ENCODE measurements at places on chromosomes 3 and 15.

DNA sequence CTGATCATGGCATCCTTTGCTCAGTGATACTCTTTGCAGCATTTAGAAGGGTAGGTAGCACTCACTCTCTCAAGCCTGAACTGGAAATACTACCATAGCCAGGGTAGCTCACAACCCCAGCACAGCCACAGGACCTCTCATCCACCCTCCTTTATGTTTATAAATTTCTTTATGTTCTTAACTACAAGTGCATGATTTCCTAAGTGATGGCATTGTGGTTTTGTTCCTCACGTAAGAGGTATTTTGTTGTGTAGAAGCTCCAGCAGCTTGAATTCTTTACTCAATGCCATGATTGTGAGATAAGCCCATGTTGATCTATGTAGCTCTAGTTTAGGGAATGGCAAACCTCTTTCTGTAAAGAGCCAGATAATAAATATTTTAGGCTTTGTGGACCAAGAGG lies 7.9 kb upstream of the RTP3 start:
- no peak for DNase-seq

DNA sequence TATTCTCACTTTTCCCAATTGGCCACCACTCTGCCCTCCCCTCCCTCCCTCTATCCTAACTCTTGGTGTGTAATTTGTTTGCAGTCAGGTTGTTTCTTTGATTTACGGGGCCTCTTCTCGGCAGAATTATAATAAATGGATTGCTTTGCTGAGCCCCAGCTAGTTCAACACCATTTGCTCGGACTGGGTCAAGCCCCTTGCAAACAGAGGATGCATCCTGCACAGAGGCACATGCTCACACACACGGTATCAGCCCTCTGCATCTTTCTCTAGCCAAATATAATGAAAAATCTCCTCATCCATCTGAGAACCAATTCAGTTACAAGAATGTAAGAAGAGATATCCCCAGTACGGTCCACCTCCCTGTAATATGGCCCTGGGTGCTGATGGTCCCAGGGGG lies 97.7 kb downstream of the EPHB1 start:
- no peak for DNase-seq

DNA sequence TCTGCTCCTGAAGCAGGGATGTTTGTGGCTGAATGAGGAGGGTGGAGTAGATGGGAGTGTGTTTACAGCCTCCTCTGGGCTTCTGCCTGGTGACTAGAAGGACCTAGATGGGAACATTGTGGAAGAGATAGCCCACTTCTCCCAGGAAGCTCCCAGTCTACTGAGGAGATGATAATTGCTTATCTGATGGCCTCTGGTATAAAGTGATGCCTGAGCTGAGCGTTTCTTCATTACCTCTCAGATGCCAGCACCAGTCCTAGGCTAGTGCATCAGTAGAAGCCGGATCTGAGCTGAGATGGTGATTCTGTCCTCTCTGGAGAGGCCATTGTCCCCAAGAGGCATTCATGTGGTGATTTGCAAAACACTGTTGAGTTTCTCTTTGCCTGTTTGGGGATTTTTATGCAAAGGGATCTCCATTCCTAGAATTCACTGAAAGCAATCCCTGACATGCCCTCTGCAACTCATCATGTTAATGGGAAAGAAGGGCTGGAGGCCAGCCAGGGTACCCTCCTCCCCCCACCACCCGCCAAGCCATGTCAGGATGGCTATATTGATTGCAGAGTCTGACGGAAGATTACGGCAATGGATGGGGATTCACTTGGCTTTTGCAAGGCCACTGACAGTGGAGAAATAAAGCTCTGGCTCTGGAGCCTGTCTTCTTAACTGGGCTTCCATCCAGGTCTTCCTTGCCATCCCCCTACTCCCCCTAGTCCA lies 166.4 kb upstream of the ROPN1 start:
- no peak for DNase-seq

GRCh38 chr3:156586905-156587759 lies 32.2 kb upstream of the SSR3 start:
- no peak for DNase-seq

DNA sequence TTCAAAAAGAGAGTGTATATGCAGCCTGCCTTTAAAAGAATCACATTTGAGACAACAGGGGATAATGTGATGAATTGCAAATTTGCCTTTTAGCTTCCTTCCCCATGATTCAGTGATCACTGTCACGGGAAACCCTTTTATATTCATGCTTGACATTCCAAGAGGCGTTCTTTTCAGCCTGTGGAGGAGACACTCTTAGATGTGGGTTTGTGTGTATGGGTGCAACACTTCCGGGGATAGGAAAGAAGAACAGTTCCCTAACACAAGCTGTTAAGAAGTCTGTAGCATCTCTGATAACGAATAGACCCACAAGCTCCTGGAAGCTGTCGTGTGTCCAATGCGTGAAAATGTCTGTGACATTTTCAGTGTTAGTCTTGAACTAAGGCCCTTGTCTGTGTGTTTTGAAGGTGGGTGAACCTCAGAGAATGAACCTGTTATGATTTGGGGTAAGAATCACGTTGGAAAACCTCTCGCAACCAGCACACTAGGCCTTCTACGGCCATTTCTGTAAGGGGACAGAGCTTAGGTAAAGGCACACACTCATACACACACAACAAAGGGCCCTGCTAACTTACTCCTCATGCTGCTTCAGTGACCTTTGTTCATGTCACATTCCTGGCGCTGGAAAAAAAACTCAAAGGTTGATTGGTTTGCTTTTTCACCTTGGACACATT lies 229.2 kb upstream of the ST8SIA2 start:
- no peak for DNase-seq

DNA sequence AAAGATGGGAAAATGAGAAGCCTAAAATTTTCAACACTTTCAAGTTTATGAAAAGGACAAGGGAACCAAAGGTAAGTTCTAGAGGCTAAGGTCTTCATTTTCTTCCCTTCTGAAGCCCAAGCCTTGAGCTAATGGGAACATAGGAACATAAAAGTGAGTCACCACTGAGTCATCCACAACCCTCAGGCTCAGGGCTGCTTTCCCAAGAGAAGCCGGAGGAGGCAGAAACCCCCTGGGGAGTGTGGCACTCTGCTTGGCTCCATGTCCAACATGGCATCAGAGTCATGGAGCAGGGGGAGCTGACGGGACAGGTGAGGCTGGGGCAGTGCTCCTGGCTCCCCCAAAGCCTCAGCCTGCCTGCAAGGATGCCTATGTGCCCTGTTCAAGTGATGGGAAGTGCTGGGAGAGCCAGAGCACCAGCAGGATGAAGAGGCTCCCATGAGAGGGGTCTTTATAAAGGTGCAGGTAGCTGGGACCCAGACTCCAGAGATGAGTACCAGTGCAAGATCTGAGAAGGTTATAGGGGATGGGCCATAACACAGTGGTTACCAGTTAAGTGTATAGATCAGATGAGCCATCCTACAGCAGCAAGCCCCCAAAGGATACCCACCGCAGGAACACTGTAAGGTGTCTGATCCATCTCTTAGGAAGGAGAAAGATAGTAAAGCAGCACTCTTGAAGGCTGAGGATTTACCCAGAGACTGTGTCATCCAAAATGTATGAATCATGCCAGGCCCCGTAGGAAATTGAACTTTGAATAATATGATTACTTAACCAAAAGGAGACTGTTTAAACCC lies 31.8 kb upstream of the RYR3 start:
- no peak for DNase-seq

DNA sequence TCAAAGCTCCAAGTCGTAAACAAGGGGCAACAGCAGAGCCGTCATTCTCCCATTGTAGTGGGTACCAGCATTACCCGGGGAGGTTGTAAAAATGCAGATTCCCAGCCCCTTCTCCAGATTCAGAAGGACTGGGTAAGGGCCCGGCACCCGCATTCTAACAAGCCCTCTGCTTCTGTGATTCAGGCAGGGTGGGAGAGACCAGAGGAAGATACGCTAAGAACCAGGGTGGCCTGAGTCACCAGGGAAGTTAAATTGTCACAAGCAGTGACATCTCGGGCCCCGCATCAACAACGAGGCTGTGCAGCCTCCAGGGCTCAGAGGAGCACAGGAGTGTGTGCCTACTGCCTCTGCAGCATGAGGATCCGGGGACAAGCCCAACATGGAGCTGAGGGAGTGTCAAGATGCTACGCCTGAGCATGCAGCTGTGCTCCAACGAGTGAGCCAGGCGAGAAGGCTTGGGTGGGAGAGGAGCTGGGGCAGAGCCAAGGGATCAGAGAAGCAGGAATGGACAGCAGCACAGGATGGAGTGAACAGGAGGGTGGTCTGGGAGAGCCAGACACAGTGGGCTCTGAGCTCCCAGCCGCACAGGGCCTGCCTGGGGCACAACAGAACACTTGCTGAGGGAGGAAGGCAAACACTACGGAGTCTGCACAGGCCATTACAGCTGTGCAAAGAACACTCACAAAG lies 68.5 kb downstream of the CPN2 start:
- DNase-seq = no peak

- no peak for DNase-seq
These were observed 1.3 kb downstream of the SACM1L start for GRCh38 chr3:45690336-45691035.

DNA sequence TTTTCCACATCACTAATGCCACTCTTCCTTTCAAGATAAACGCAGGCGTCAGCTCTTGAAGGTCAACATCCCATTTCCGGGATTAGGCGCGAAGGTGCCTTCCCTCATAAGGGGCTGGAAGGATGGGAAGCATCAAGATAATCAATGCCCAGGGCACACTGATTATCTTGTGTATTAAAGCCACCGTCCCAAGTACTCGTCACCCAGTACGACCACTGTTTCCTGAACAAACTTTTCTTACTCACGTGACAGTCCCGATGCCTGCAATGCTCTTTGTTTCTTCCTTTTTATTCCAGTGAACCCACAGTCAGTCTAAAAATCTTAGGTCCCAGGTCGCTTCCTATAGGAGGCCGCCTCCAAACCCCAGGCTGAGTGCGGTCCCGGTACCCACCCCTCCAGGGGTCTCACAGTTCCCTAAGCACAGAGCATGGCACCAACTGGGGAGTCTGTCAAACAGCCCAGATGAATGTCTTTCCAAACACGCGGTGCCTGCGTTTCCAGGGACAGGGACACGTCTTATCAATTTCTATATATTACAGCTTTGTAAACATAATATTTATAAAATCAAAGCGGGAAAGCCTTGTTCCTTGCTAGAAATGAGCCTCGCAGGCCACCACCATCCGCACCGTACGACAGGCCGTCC lies 589 bp downstream of the ANAPC13 start:
- DNase-seq = no peak

- DNase-seq = no peak
These were observed 45.9 kb downstream of the HES1 start for GRCh38 chr3:194181612-194182529.

DNA sequence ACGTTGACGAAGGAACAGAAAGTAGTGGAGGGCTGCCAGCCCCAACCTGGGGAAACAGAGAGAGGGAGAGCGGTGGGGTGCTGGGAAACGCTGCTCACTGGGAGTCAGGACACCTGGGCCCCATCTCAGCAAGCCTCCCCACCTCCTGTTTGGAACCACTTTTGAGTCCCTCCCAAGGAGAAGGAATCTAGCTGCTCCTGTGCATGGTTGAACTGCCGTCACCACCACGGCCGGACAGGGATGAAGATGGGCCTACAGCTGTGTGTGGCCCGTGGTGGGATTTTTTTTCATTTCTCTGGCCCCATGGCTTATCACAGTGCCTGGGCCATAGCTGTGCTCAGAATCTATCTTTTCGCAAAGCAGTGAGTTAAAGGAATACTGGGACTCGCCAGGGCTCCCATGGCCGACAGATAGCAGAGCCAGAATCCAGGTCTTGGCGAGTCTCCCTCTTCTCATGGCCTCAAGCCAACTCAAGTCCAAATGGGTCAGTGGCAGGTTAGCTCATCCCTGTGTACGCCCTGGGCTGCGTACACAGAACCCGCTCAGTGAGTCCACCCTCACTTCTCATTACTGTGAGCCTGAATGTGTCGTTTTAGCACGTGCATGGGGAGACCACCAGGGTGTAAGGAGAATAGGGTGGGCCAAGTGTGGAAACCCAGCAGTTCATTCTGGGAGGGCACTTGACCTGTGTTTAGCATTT lies 271.2 kb downstream of the FAM43A start:
- no peak for DNase-seq

DNA sequence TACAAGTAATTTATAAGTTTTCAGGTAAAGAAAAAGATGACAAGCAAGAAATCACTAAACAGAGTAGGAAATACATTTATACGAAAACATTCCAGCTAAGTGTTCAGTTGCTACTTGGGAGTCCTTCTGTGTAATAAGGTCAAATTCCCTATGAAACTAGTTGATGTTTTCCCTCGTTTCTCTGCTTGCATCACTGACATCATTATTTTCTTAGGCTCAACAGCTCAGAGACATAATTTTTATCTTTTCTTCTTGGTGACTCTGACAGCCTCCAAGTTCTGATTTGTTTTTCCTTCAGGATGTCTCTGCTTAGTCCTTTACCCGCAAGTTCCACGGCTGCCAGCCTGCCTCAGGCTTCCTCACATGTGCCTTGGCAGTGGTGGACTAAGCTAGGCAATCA lies 173.6 kb downstream of the P3H2 start:
- no peak for DNase-seq

GRCh38 chr15:92097474-92098178 lies 244.1 kb downstream of the SLCO3A1 start:
- DNase-seq = no peak

- DNase-seq = no peak
These were observed 550.7 kb upstream of the LMCD1 start for GRCh38 chr3:7950890-7951289.

GRCh38 chr15:29675791-29676301 lies 146.4 kb downstream of the TJP1 start:
- DNase-seq = no peak

- DNase-seq = no peak
These were observed 19.0 kb downstream of the NANOGP8 start for GRCh38 chr15:35066094-35066493.

- no peak for DNase-seq
These were observed 2.3 kb downstream of the INKA1 start for GRCh38 chr3:49805367-49805782.

GRCh38 chr3:4982773-4983738 lies 3.8 kb downstream of the BHLHE40 start:
- DNase-seq = no peak

DNA sequence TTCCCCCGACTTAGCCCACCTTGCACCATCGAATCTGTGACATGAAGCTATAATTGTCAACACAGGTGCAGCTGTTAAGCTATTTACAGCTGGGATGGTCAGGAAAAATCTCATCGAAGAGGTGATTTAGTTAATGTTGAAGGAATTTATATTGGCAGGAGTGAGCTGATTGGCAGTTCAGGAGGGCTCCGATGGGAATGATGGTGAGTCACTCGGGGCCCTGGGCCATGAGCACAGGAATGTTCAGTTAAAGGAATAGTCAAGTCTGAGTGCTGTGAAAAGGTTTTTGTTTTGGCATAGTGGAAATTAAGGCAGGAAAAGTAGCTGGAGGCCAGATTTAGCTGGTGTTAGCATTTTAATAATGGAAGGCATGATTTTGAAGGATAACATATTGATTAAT lies 95.7 kb downstream of the OXSM start:
- DNase-seq = no peak

Measured in NCI-H187 (cell line).